Retina (tissue), 1 donor: ENCODE measurements at places on chromosomes 13 and 19.

DNA sequence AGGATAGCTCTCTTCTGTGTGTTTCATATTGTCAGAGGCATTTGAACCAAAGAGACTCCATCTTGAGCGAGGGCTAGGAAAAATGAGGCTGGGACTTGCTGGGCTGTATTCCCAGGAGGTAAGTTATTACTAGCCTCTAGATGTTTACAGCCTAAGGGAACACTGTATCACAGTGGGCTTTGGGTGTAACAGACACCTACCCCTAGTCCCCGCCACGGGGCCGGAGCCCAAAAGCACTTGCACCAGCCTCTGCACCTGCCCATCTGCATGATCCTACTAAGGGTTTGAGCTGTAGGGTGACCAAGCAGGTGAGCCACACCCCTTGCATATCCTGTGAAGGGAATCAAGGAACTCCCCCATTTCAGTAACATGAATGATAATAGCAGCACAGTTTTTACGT lies 1972.2 kb downstream of the OLFM4 start:
- no peak for DNase-seq

GRCh38 chr13:91158017-91158395 lies 189.5 kb upstream of the MIR17HG start:
- no peak for DNase-seq

GRCh38 chr19:2288338-2288817 lies 6.4 kb upstream of the PEAK3 start:
- no peak for DNase-seq

- DNase-seq = no peak
Measured at GRCh38 chr19:2495651-2496316, 19.9 kb downstream of the GADD45B start.

GRCh38 chr19:10749435-10750384 lies 31.8 kb downstream of the DNM2 start:
- DNase-seq = no peak

- no peak for DNase-seq
Measured at GRCh38 chr13:73325723-73326558, 267.1 kb downstream of the KLF5 start.

DNA sequence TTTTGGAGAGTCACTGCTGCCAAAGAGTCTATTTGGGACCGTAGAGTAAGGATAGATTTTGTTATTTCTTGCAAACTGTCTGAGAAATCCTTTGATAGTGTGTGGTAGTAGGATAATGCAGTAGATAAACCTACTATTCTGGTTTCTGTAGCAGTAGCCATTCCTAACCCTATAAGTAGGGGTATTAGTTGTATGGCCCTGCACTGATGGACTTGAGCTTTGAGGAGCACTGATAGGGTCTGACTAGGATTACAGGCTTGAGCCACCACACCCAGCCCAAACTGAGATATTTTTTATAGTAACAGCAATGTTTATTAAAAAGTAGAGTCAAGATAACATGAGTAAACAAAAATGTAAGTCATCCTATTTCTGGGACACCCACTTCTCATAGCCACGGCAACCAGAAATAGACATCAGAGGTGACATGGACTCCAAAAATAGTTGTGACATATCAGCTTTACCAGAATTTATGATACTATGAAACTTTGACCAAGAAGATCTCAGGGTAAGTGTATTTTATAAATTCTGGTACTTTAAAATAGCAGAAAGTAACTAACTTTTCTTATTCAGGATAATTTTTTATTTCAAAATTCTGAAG lies 479.1 kb downstream of the SUCLA2 start:
- DNase-seq = no peak

GRCh38 chr13:113784645-113785024 lies 25.6 kb downstream of the TMEM255B start:
- no peak for DNase-seq

DNA sequence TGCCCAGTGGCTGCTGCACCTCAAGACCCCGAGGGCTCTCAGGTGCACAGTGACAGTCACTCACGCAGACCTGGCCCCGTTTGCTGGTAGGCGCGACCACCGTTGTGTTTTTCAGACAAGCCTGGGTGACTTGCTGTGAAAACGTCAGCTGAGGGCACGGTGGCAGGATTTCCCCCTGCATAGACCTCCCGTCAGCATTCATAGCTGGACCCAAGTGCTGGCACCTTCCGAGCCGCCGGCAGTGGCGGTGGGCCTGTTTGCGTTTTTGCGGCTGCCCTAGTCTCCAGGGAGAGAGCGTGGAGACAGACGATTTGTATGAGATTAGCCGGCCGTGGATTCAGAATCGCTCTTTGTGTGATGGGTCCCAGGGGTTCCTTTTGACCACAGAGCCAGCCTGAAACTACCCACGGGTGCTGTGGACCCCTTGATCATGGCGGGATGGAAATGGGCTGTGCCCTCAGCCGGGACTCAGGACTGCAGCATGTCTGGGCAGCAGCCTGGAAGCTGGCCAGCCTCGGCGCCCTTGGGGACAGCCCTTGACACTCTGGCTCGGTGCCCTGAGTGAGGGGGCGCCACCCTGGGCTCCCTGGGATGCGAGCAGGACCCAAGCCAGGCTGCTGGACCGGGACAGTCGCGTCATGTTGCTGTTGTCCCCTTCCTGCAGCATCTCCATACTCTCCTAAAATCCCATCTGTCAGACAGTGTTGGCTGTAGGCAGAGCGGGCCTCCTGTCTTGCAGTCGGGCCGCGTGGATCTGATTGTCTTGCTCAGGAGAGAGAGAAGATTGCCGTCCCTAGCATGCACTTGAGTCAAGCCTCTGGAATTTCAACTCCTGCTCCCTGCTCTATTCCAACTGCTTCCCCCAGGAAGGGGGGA lies 8.6 kb downstream of the KDM4B start:
- DNase-seq = peak; percentile 68

DNA sequence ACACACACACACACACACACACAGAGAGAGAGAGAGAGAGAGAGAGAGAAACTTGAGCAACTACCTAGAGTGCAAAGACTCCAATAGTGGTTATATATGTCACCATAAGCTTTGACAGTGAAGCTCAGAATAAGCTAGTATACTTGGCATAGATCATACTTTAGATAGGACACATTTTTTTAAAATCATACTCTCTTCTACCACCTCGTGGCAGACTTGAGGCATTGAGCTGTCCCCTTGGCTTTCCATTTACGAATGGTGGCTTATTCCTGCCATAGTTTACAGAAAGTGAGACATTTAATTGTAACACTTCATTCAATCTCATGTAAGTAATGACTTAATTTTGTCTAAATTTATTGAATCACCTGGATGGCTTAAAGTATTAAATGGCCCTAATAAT lies 108.2 kb downstream of the EDNRB start:
- no peak for DNase-seq

DNA sequence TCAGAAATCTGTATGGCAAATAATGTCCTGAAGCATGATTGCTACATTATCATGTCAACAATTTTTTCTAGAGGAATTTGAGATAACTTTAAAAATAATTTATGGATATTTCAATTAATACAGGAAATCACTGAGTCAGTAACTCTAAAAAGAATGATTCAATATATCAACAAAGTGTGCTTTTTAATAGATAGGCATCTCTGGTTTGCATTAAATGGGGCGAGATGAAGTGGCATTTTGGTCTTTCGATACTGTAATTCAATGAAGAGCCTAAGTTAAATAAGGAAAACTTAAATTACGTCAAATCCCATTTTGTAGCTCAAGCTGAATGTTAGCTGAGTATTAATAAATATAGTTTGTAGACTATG lies 342.8 kb downstream of the DACH1 start:
- no peak for DNase-seq

GRCh38 chr13:111255228-111255790 lies 65.1 kb upstream of the TEX29 start:
- DNase-seq = no peak

- DNase-seq = no peak
Measured at GRCh38 chr13:71056581-71056980, 810.4 kb downstream of the DACH1 start.

GRCh38 chr19:38273499-38273898 lies 9.1 kb downstream of the SPINT2 start:
- DNase-seq = no peak

- peak; percentile 57 for DNase-seq
Measured at GRCh38 chr19:32287811-32288227, 57.6 kb upstream of the ZNF507 start.

DNA sequence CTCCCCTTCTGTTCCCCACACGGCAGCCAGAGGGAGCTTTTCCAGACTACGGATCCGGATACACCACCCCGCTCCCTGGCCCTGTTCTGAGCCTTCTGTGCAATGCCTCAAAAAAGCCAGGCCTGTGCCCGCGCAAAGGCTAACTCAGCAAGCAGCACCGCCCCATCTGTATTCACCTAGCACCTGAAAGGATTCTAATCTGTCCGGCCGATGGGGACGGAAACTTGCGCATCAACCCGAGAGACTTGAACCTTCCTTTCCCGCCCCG lies 589 bp downstream of the ZBTB45 start:
- peak; percentile 91 for DNase-seq

GRCh38 chr13:109642358-109642757 lies 144.0 kb downstream of the IRS2 start:
- no peak for DNase-seq

DNA sequence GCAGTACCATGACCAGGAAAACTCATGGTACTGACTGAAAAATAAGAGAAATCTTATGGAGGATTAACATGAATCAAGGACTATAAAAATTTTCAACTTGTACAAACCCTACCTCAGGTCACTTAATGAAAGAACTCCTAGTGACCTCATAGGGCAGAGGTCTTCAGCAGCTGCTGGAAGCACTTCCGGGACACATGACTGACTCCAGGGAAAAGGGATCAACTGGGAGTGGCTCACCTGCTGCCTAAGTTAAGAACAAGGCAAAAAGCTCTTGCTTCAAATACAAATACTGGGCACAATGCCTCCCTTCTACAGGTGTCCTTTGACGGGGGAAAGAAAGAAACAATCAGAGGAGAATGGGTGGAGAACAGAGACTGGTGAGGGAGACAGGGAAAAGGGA lies 18.6 kb downstream of the DOCK9 start:
- no peak for DNase-seq

DNA sequence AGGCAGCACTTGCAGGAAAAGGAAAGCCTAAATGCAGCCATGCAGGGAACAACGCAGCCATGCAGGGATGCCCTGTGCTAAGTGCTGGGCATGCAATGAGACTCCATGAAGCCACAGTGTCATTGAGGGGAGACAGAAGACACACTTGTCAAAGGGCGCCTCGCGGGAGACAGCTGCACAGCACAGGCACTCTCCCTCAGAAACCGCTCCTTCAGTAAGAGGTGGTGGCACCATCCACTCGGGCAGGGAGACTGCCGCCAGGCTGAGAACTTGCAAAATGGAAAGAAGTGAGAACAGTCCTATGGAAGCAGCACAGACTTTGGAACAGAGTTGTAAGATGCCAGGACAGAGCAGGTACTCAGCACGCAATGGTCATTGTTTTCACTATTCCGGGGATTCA lies 51.1 kb downstream of the GGACT start:
- DNase-seq = no peak

GRCh38 chr19:38676023-38676877 lies 28.8 kb downstream of the ACTN4 start:
- no peak for DNase-seq

- DNase-seq = no peak
Measured at GRCh38 chr19:42311657-42312056, 1.5 kb upstream of the TMEM145 start.

- DNase-seq = peak; percentile 28
Measured at GRCh38 chr13:94343243-94343585, 136.3 kb downstream of the DCT start.

DNA sequence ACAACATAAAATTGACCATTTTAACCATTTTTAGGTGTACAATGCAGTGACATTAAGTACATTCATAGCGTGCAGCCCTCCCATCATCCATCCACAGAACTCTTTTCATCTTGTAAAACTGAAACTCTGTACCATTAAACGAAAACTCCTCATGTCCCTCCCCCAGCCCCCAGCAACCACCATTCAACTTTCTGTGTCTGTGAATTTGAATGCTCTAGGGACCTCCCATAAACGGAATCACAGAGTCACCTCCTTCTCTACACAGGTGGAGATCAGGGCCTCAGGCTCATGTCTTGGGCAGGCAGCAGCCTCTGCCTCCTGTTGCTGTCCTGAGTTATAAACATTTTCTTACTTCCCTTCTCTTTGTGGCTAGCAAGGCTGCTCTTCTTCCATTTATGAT lies 7.3 kb upstream of the CCNE1 start:
- DNase-seq = no peak

GRCh38 chr13:78631077-78631476 lies 27.7 kb upstream of the POU4F1 start:
- no peak for DNase-seq

DNA sequence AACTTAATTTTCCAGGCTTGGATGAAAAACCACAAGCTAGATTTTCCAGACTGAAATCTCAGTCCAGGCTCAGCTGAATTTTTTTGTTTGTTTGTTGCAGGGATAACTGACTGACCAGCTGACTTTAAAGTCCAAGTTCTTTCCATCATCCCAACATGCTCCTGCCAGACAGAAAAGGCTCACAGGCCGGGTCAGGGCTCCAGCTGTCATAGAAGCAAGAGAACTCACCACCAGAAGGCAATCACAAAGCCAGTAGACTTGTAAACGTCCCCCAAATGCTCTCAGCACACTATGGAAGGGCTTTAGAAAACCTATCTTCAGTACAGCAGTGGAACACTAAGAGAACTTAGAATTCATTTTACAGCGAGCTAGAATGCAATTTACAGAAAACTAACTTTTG lies 25.5 kb downstream of the DCLK1 start:
- DNase-seq = no peak

- DNase-seq = peak; percentile 74
Measured at GRCh38 chr19:44808463-44809371, at the start of gene BCAM. BCAM (plus strand) TSS chr19:44809103; CDS start chr19:44809125, 22 bp downstream.

GRCh38 chr19:12782174-12782423 lies 6.7 kb upstream of the HOOK2 start:
- DNase-seq = no peak

- no peak for DNase-seq
Measured at GRCh38 chr19:5495792-5496191, 40.6 kb downstream of the ZNRF4 start.

DNA sequence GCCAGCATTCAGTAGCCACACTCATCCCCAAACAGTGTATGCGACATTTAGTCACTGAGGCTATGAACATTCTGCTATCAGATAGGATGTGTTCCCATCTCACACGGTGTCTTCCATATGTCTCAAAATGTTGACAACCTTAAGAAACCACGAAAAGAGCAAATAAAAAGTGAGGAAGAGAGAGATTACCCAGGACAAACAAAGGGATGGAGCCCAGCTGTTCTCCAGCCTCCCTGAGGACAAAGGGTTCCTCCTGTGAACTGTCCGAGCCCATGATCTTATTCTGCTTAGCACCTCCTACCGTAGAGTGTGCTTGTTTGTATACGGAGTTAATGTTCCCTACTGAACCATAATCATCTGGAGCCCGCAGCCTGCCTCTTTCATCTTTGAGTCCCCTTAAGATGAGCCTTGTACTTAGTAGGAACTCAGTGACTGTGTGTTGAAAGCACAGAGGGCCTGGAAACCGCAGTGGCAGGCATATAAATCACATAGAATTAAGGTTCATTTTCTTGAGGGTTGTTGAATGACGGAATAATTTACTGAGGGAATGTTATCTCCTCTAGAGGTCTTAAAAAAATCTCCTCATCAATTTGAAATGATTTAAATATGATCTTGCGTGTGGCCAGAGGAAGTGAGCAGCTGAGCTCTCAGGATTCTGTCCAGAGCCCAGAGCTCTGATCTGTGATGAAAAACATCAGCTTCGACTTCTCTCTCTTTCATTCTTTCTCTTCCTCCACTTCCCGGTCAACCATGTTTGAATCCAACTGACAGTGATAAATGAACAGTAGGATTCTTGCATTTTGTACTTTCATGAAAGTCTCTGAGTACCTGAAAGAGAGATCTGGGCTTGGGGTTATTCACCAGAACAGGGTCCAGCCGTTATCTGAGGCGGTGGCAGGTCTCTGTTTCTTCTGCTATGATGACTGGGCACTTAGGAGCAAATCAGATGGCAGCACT lies 200.5 kb downstream of the KLF5 start:
- DNase-seq = no peak
